Naive thymus-derived CD4-positive, alpha-beta T cell (primary cell): ENCODE measurements at places on chromosomes 4 and X. TPM values are rescaled to one million over a fixed set of nuclear protein-coding genes. Genes with fewer than 3 reads are reported as not detected.
A peak's percentile ranks its signal among the peaks of the same experiment; 100 is the strongest.

The GPR50 gene
- not detected for polyA plus RNA-seq

The ATP8A1 gene
- polyA plus RNA-seq, result 10.2 TPM

- no peak for DNase-seq
These were observed 25.1 kb upstream of the SETD7 start for GRCh38 chr4:139581096-139581495.

The CITED1 gene
- not detected for polyA plus RNA-seq

DNA sequence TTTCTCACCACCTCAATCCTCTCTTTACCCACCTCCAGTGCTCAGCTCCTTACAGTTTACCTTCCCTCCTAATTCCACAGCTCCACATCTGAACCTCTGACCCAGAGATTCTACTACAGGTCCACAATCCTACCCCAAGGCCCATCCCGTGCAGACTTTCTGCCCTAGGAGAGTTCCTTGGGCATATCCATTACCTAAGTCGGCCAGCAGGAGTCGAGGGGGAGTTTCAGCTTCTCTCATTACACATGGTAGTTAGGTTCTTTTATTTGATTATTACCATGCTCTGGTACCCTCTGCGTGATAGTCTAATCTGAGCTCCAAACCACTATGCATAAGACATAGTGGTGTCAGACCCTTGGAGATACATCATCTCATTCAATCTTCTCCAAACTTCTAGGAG lies 117.9 kb downstream of the SH3RF1 start:
- no peak for DNase-seq

DNA sequence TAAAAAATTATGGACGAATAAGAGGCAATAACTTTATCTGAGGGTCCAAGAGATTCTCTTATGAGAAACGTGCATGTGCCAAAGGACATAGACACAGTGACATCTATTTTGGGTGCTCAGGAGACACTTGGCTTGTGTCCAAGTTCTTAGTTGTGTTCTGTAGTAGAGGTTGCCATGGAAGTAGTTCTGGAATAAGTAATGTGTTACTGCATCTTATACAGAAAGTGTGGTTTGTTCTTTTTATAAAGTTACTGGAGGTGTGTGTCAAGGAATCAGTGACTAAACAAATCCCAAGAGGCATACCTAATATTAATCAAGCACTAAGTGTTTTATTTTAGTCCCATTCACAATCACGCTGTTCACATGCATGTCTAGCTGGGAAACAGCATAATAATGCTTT lies 305.7 kb downstream of the ARHGAP24 start:
- DNase-seq, result no peak

DNA sequence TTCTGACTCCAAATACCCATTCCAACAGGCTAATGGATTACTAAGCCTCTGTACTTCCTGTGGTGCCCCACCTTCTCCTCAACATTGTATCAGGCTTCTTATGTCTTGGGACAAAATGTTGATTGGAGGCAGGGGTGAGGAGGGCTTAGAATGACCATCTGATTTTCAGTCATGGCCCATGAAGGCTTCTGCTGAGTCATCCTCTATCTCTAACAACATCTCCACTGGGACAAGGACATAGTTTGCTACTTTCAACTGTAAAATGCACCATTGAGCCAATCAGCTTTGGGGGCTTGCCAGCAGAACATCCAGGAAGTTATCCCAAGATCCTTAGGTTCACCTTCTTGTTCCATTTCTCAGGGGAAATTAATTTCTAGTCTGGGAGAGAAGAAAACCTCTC lies 29.5 kb downstream of the MAGEB17 start:
- no peak for DNase-seq

GRCh38 chr4:30396772-30397475 lies 323.2 kb upstream of the PCDH7 start:
- DNase-seq, result no peak

DNA sequence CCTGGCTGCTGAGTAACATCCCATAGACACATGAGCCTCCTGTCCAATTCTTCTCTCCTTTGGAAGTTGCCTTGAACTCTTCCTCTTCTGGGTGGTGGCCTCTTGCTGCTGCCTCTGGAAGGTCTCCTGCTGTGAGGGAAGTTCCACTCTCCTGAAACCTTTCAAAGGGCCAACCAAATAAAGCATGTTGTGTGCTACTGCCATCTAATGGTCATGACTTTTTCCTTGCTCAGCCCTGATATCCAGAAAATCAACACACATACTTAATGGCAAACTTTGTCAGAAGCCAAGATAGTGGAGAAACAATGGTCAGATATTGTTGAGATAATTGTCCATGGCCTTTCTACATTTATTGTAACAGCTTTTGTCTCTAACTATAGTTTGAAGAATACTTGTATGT lies 19.1 kb upstream of the ZXDA start:
- DNase-seq, result peak; percentile 9

- DNase-seq, result no peak
These were observed 1.7 kb downstream of the PRAF2 start for GRCh38 chrX:49071877-49072711.
